Stimulated activated CD8-positive, alpha-beta memory T cell treated with anti-CD3 and anti-CD28 coated beads, Interleukin-15, amount 100 ng/mL, for 24 hours (primary cell): ENCODE measurements at places on chromosomes 1 and 21.

- DNase-seq = no peak
Observed at GRCh38 chr21:31892686-31893085, 19.9 kb downstream of the HUNK start.

DNA sequence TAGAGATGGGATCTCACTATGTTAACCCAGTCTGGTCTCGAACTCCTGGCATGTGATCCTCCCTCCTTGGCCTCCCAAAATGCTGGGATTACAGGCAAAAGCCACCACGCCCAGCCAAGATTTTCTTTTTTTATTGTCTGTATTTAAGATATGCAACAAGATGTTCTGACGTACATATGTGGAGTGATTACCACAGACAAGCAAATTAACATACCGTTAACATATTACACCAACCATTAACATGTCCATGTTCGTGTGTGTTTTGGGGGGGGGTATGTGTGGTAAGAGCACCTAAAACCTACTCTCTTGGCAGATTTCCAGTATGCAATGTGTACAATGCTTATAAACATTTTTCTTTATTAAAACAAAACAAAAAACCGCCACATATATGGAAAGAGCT is 10.6 kb upstream of the KCNE2 start:
- DNase-seq = no peak

GRCh38 chr1:204545881-204546280 is 29.7 kb downstream of the MDM4 start:
- no peak for DNase-seq

DNA sequence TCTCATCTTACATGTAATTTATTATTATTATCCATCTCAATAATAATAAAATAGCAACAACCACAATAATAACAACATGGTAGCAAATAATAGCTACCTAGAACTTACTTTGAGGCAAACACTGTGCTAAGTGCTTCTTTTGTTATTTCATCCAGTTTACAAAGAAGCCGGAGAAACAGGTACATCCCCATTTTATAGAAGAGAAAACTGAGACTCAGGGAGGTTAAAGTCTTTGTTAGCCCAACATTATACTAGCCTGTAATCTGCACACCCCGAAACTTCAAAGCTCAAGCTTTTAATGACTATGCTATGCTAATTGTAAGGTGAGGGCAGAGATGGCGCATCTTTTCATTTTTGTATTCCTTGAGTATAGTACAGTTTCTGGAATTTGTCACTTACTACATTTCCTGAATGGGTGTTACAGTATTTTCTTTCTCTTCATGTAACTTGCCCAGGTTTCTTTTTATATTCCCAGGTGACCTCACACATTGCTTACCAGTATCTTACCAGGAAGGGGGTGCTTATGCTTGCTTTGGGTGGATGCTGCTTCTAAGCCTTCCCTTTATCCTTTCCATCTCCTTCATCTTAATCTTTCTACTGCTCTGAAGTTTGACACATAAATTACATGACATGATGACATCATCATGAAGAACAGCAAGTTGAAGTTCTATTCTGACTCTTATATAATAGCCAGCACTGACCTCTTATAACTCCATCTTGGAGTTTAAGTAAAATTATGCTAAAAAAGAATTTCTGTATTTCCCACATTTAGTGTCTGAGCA is 8.3 kb downstream of the GCLM start:
- DNase-seq = no peak

DNA sequence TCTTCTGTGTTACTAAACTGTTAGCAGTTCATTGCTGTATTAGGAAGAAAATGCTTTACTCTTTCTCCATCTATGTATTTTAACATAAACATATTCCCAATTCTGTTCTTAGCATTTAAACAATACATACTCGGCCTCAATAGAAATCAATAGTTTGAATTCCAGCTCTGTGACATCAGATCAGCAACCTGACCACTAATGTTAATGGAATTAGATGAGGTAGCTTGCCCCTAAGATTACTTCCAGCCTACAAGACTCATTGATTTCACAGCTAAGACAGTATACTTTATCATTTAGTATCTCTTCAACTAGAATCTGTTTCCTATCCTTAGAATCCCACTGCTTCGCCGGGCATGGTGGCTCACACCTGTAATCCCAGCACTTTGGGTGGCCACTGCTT is 38.9 kb downstream of the EPRS1 start:
- DNase-seq = no peak

DNA sequence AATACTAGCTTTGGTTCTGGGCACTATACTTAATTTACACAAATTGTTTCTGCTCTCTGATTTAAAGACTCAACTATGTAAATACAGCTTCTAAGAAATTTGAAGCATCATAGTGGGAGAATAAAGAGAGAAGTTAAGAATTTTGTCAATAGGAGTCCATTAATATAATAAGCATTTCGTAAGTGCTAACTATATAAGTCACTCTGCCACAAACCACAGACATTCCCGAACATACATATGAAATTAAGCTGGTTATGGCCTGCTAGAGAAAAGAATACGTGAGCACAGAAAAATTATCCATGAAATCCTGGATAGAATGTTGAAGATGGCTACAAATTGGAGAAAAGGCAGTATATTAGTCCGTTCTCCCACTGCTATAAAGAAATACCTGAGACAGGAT is 526.2 kb downstream of the MRPL39 start:
- DNase-seq = no peak

DNA sequence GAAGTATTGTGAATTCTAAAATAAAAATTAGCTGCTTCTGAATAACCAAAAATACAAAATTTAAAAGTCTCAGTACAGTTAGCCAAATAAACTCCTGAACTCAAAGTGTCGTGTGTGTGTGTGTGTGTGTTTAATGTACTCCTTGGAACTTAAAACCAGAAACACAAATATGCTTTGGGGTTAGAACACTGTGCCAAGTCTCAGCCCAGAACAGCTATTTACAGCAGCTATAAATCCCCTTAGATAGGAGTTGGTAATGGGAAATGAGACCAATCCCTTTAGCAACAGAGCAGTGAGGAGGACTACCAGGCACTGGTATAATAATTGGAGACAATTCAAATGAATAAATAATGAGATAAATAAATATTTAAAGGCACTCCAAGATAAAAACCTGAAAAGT is 83.1 kb downstream of the PATJ start:
- DNase-seq = no peak

DNA sequence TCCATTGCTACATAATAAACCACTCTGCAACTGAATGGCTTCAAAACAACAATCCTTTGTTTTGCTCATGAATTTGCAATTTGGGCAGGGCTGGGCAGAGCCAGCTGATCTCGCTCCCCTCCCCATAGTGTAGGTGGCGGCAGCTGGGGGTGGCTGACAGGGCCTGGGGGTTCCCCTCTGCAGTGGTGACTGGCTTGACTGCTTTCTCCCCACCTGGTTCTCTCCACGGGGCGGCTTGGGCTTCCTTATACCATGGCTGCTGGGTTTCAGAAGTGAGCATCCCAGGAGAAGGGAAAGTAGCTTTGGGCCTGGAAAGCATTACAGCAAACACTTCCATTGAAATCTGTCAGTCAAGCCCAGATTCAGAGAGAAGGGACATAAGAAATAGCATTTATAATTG is 129.7 kb upstream of the ZBTB40 start:
- DNase-seq = no peak

DNA sequence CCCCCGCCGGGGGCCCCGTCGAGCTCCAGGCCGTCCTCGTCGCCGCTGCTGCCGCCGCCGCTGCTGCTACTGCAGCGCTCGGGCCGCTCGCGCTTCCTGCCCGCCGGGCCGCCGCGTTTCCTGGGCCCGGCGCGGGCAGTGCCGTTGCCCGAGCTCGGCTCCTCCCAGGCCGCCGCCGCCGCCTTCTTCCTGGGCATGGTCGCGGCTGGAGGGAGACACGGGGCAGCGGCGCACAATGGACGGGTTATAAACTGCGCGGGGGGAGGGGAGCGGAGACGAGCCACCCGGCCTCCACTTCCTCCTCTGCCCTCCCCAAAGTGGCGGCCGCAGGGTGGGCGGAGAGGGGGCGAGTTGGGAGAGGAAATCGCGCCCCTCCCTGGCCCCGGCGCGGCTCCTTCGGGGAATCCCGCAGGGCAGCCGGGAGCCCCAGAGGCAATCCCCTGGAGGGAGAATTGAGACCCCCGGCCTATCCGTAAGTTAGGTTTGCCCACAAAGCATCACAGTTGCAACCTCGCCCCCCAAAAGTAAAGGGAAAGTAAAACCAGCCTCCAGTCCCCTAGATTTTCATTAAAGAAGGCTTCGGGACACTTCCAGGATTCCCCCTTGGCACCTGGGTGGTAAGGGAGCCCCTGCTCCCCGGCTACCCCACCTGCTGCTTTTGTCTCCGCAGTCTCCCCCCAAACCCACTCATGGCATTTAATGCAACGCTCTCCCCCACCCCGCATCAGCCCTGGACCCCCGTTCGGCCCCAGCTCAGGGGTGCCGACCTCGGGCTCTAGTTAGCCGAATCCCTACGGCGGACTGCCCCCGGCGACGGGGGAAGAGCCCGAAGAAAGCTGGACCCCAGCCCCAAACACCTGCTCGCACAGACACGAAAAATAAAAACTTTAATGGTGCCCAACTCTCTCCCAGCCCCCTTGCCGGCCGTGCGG is 893 bp downstream of the RCC2 start:
- peak; percentile 47 for DNase-seq

- no peak for DNase-seq
Observed at GRCh38 chr1:53631622-53632310, 107.2 kb downstream of the GLIS1 start.

DNA sequence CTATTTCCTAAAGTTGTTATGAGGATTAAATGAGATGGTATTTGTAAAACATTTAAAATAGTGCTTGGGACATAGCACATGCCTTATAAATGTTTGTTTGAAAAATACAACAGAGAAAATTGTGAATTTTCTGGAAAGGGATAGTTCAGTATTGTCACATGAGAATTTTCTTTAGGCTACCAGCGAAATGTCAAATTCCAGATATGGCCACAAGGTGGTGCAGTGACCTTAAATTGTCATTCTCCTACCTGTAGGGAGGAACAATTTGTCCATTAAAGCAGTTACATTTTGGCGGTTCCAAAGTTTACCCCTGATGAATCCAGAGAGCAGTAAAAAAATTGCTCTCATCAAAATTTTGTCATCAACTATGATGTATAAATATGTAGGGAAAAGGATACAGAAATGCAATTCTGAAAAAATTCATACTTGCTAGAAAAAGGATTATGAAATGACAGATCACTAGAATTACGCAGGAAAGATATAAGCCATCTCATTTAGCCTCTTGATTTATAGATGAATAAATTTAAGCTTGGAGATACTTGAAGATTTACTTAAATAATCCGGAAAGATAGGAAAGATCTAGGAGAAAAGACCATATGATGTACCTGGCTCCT is 50.2 kb upstream of the TSHB start:
- peak; percentile 17 for DNase-seq

GRCh38 chr1:99992760-99993467 is 23.1 kb downstream of the SLC35A3 start:
- DNase-seq = no peak

GRCh38 chr1:97314685-97315084 is 593.1 kb downstream of the PTBP2 start:
- DNase-seq = no peak

- DNase-seq = no peak
Observed at GRCh38 chr1:202551683-202552082, 158.6 kb downstream of the SYT2 start.

DNA sequence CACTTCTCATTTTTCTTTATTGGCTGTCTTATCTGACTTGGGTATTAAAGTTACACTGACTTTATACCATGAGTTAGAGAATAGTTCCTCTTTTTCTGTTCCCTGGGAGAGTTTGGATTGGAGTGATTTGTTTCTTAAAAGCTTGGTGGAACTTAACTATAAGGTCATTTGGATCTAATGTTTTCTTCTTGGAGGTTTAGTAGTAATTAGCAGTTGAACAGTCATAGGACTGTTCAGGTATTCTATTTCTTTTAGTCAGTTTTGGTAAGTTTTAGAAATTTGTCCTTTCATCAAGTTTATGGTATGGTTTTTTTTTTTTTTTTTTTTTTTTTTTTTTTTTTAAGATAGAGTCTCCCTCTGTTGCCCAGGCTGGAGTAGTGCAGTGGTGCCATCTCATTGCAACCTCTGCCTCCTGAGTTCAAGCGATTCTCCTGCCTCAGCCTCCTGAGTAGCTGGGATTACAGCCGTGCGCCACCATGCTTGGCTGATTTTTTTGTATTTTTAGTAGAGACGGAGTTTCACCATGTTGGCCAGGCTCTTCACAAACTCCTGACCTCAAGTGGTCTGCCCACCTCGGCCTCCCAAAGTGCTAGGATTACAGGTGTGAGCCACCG is 6.3 kb downstream of the TTC3 start:
- DNase-seq = no peak

DNA sequence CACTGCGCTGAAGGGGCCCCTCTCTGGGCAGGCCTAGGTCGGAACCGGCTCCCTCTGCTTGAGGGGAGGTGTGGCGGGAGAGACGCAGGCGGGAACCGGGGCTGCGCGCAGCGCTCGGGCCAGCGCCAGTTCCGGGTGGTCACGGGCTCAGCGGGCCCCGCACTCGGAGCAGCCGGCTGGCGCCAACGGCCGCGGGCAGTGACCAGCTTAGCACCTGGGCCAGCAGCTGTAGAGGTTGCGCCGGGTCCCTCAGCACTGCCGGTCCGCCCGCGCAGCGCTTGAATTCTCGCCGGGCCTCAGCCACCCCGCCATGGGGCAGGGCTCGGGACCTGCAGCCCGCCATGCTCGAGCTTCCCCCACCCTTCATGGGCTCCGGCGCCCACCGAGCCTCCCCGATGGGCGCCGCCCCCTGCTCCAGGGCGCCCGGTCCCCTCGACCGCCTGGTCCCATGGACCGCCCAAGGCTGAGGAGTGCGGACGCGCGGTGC is 254.6 kb downstream of the COL11A1 start:
- no peak for DNase-seq

- DNase-seq = no peak
Observed at GRCh38 chr21:35113064-35113463, 64.0 kb upstream of the RUNX1 start.

DNA sequence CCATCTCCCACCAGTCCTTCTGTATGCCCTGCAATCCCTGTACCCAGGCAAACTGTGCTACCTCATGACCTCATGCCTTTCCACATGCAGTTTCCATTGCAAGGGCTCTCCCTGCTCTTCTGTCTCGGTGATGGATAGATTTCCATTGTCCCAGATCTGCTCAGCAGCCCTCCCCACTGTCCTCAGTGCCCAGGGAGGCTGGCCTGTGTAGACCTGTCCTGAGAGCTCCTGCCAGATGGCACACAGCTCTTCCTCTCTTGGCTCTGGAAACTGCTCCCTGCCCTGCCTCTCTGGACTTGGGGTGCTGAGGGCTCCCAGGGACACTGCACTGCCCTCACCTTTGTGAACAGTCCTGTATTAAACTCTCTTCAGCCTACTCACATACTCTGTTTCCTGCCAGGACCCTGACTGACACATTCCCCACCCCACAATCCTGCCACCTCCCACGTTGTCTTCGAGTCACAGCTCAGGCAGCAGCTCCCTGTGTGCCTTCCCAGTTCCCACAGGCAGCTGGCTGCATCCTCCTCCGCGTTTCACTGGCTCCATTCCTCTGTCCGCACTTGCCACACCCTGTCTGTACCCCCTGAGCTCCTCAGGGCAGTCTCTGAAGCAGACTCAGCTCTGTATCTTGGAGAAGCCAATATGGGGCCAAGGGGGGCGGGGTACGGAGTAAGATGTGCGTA is 57.0 kb downstream of the SPATA46 start:
- no peak for DNase-seq

- DNase-seq = no peak
Observed at GRCh38 chr1:24149866-24150233, 6.9 kb upstream of the IL22RA1 start.

GRCh38 chr1:143736562-143736961 is 235.2 kb downstream of the FAM72C start:
- DNase-seq = no peak

- DNase-seq = no peak
Observed at GRCh38 chr1:94578856-94579255, 37.3 kb upstream of the F3 start.

- no peak for DNase-seq
Observed at GRCh38 chr1:3888301-3888700, 11.8 kb downstream of the C1orf174 start.
